Activated CD4-positive, alpha-beta T cell treated with anti-CD3 and anti-CD28 coated beads, Interleukin-2, amount 50 U/mL, for 16 hours (primary cell): ENCODE measurements at places on chromosomes 12 and 14.

DNA sequence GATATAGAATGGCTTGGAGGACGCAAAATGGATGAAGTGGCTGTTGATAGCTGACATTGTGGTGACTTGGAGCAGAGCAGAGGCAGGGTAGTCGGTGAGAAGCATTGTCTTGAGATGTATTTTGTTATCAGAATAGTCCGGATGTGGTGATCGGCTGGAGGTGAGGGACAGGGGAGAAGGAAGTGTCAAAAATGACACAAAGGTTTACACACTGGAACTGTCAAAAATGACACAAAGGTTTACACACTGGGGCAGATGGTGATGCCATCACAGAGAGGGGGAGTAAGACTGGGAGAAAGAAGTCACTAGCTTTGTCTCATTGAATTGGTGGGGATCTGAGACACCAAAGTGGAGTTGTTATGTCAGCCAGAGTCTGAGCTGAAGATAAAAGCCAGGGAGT lies 30.1 kb downstream of the CDKL1 start:
- no peak for DNase-seq

- DNase-seq = no peak
Observed at GRCh38 chr12:129631316-129631715, 272.5 kb downstream of the TMEM132D start.

- no peak for DNase-seq
Observed at GRCh38 chr14:102439556-102439955, 70.0 kb downstream of the ANKRD9 start.

DNA sequence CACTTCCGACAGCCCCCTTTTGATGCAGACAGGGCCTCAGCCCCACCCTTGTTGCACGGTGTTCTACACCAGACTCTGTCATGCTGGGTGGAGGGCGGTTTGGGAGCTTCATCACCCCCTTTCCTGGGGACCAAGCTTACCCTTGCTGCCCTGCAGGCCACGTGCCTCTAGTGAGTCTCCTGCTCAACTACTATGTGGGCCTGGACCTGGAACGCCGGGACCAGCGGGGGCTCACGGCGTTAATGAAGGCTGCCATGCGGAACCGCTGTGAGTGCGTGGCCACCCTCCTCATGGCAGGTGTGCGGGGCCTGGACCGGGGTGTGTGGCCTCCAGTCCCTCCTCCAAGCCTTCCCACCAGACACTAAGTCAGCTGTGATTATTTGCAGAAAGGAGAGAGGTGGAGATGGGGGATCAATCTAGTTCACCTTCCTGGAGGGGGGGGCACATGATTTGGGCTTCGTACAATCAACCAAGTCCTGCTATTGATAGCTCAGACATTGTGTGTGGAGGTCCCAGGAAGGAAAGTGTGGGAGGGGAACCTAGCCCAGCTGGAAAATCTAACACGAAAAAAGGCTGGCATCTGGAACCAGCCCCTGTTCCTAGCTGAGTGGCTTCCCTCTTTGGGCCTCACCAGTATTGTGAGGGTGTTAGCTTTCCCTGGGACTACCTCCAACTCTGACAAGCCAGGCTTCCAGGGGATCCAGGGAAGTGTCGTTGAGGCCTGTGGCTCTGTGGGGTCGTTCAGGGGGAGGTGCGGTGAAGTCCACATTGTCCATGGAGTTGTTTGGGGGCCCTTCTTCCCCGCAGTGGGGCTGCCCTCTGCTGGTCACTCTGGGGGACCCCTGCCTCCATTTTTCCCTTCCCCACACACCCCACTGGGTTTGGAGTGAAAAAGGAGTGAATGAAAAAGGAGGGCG lies 1.6 kb downstream of the ANKRD33 start:
- DNase-seq = no peak

GRCh38 chr12:4356041-4356327 lies 23.5 kb downstream of the FGF23 start:
- peak; percentile 58 for DNase-seq

- DNase-seq = no peak
Observed at GRCh38 chr14:97644365-97644764, 847.2 kb downstream of the VRK1 start.

DNA sequence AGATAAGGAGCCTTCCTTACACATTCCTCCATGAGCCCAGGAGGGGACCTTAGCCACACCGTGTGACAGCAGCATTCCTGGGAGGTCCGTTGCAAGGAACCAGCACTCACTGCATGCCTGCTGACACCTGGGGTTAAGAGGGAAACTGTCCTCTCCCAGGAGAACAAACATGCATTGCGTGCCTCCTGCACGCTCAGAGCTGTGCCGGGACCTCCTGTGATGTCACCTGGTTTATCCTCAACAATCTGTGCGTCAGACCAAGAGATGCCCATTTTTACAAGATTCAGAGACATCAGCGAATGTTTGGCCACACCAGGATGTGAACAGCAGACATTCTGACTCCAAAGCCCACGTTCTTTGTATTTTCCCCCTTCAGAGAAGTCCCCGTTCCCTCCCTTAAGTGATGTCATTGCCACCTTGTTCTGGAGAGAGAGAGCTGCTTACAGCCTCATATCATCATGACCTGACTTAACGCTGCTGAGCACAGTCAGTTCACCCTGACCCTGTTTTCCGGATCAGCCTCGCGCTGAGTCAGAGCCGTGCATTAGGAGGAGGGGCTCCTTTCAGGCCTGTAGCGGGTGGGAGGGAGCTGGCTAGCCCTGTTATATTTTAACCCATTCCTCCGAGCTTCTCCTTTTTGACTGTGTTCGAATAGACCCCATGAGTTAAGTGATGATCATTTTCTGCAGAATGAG lies 36.2 kb downstream of the TMEM120B start:
- DNase-seq = peak; percentile 30

GRCh38 chr12:128381946-128382345 lies 115.0 kb downstream of the TMEM132C start:
- DNase-seq = no peak

DNA sequence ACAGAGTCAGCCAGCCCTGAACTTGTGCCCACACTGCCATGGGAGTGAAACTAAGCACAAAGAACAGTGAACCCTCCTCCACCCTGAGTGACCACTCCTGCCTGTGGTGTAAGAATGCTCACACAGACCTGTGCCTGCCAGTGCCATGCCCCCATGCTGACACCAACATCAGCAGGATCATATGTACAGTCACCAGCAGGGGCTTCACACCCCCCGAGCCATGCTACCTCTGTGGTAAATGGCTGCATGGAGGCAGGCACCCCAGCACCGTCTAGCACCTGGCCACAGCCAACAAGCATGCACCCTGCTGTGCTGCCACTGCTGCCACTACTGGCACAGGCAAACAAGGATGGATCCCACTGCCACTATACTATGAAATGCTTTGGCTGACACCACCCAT lies 344.4 kb upstream of the CCDC196 start:
- no peak for DNase-seq

GRCh38 chr12:103957865-103958388 lies 7.7 kb upstream of the TDG start:
- no peak for DNase-seq
